ENCODE measurements at places on chromosomes 7 and 10. TPM values are rescaled to one million over a fixed set of nuclear protein-coding genes. Genes with fewer than 3 reads are reported as not detected.

CPA2 gene
- total RNA-seq = 0.44 TPM

HTRA1 gene
- 219 TPM for total RNA-seq

ASIC3 gene
- total RNA-seq = 1.3 TPM

TRPV5 gene
- 0.04 TPM for total RNA-seq

GARIN1A gene
- total RNA-seq = 0.53 TPM

CTAGE8 gene
- 1.1 TPM for total RNA-seq

RARRES2 gene
- 43.4 TPM for total RNA-seq

GRCh38 chr7:105934572-105935185 is 28.4 kb upstream of the CDHR3 start:
- H3K27me3 ChIP-seq = no peaks in the 10 kb centered on the region
- peak; percentile 63 for DNase-seq
- H3K4me1 ChIP-seq = peaks cover 10% of the 10 kb centered on the region

GRCh38 chr10:53453196-53453595 is 680.6 kb upstream of the MBL2 start:
- H3K27ac ChIP-seq = no peak overlapping the region
- no peaks in the 10 kb centered on the region for H3K36me3 ChIP-seq
- no peak for DNase-seq
- H3K27me3 ChIP-seq = no peaks in the 10 kb centered on the region
- H3K4me1 ChIP-seq = no peaks in the 10 kb centered on the region

GRCh38 chr10:3961082-3961481 is 176.1 kb upstream of the KLF6 start:
- no peaks in the 10 kb centered on the region for H3K36me3 ChIP-seq
- no peak overlapping the region for H3K4me3 ChIP-seq

DNA sequence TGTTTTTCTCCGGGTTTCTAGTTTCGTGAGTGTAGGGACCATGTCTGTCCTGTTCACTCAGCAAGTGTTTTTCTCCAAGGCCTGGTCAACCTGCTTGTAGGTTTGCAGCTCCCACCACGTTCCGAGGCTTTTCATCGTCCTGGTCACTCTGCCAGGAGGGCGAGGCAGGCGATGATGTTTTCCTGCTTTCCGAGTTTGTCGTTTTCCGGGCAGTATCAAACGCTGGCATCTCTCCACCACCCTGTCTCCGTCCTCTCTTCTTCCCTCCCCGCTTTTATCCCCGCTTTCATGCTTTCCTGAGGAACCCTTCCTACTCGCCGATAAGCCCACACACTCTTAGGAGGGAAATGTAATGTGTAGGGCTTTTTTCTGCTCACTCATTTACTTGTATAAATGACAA is 11.2 kb downstream of the IQCE start:
- H3K4me3 ChIP-seq = no peak overlapping the region
- no peaks in the 10 kb centered on the region for H3K27me3 ChIP-seq
- H3K36me3 ChIP-seq = peaks cover 21% of the 10 kb centered on the region
- peaks cover 16% of the 10 kb centered on the region for H3K4me1 ChIP-seq
- DNase-seq = no peak
- no peak overlapping the region for H3K27ac ChIP-seq

DNA sequence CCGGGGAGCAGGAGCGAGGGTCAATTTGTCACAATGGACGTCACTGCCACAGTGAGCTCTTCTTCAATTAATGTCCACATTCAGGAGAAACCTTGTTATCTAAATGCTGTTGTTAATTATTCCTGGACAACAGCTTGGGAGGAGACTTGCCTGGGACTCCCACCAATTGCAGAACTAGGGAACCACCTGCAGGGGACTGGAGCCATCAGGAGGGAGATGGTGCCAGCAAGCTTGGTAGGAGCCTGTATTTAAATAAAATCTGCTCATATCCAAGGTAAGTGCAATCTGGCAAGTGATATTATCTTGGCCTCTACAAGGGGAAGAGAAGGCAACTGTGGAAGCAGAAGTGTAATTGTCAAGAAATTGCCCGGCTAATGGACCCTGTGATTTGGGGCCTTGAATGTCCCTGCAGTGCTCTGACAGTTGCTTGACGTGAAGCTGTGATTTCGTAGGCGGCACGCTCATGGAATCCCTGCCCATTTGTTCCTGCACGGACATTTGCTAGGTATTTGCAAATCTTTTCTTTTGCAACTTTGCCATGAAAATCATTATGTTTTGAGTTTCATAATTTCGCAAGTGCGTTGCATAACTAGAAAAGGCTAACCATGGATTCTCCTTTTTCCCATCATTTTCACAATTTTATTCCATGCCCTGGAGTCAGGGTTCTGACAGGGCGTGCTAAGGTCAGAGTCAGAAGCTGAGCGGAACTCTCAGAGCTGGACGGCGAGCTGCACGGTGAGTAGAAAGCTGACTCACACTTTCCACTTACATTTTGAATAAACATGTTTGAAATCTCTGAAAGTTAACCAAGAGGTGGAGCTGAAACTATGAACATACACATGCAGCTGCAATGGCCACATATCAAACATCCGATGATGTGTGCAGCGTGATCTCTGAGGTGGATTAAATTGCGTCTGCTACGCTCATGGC is 84.9 kb upstream of the TCERG1L start:
- H3K4me1 ChIP-seq = peaks cover 8% of the 10 kb centered on the region
- no peak overlapping the region for H3K27ac ChIP-seq
- H3K36me3 ChIP-seq = no peaks in the 10 kb centered on the region
- H3K4me3 ChIP-seq = no peak overlapping the region
- peaks cover 15% of the 10 kb centered on the region for H3K27me3 ChIP-seq

DNA sequence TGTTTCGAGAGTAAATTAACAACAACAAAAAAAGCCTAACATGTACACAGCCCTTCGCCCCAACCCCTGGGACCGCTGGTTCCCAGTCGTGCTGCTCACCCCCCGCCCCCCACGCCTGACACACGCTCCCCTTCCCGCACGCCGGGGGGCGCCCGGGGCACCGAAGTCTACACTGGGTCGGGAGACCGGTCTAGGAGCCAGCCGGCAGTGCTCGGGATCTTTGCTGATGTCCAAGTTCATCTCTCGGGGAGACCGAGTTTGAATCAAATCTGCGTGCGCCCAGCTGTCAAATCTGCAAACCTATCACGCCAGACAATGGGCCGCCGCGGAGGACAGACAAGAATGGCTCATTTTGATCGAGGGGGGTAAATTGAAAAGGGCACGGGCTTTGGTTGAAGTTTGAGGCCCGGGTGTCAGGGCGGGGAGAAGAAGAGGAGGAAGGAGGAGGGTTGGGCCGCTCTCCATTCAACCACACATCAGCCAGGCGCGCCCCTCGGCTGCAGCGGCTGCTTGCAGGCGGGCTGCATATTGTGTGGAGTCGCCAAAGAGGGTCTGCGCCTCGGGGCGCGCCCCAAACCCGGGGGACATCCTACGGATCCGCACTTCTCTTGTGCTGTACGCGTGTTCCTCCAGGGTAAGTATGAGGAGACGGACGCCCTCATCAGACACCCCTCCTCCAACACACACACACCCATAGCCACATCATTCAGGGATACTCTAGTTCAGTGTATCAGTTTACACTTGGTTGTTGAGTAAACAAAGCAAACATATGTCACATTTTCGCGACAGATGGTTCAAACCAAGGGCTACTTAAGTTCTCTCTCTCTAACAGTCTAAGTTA is 1.3 kb upstream of the GFRA1 start:
- peaks cover 16% of the 10 kb centered on the region for H3K4me1 ChIP-seq
- H3K4me3 ChIP-seq = peak overlapping the region; percentile 66
- H3K27ac ChIP-seq = peak overlapping the region; percentile 93
- H3K27me3 ChIP-seq = peaks cover 33% of the 10 kb centered on the region
